ENCODE measurements at places on chromosomes 4 and X.
A peak's percentile ranks its signal among the peaks of the same experiment; 100 is the strongest.

GRCh38 chrX:124651031-124651430, 304.7 kb downstream of the SH2D1A start:
- no peaks in the 10 kb centered on the region for H3K36me3 ChIP-seq
- no peak for DNase-seq
- no peaks in the 10 kb centered on the region for H3K4me1 ChIP-seq
- no peaks in the 10 kb centered on the region for H3K27me3 ChIP-seq

DNA sequence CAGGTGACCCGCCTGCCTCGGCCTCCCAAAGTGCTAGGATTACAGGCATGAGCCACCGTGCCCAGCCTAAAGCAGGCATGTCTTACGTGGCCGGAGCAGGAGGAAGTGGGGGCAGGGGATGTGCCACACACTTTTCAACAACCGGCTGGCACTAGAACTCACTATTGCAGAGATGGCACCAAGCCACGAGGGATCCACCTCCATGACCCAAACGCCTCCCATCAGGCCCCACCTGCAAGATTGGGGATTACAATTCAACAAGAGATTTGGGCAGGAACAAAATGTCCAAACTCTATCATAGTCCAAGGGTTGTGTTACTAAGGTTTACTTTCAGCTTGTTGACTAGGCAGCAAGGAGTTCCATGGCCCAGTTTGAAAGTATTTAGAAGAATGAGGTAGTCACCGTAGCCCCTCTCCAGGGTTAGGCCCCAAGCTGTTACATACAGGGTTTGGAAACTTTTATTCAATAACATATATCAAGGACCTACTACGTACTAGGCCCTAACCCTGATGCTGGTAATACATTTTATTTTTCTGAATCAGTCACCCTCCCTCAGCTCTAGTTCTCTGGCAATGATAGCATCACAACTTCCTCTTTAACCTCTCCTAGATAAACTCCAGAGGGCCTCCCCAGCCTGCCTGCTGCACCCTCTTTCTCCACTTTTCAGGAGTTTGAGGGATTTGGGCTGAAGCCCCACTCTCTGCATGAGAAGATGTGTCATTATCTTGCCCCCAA, 18.0 kb upstream of the TBC1D14 start:
- H3K4me1 ChIP-seq, result peaks cover 75% of the 10 kb centered on the region
- no peaks in the 10 kb centered on the region for H3K36me3 ChIP-seq
- H3K27me3 ChIP-seq, result no peaks in the 10 kb centered on the region
- H3K27ac ChIP-seq, result peak overlapping the region; percentile 88

GRCh38 chr4:76376534-76376933, 44.4 kb downstream of the CCDC158 start:
- H3K36me3 ChIP-seq, result no peaks in the 10 kb centered on the region
- H3K27ac ChIP-seq, result no peak overlapping the region
- no peaks in the 10 kb centered on the region for H3K4me1 ChIP-seq
- no peak for DNase-seq
- no peak overlapping the region for H3K4me3 ChIP-seq

DNA sequence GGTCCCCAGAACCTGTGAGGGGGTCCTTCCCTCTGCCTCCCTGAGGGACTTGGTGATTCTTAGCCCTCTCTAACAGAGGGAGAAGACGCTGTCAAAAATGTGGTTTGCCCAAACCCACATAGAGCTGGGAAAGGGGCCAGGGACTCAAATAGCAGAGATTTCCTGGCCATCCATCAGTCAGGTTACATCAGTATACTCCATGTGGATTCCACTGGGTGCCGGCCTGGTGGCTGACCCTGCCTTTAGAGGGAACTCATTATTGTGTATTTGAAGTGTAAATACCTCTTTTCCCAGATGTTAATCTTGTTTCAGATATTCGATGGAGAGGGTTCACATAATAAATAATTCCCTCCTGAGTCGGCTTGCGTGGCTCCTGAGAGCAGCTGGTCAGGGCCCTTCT, 130.3 kb downstream of the TBL1X start:
- no peaks in the 10 kb centered on the region for H3K36me3 ChIP-seq
- H3K27me3 ChIP-seq, result peaks cover 3% of the 10 kb centered on the region
- DNase-seq, result no peak
- peaks cover 8% of the 10 kb centered on the region for H3K4me1 ChIP-seq
- no peak overlapping the region for H3K27ac ChIP-seq

GRCh38 chr4:162683659-162684370, 482.9 kb downstream of the NAF1 start:
- H3K4me1 ChIP-seq, result no peaks in the 10 kb centered on the region
- no peaks in the 10 kb centered on the region for H3K27me3 ChIP-seq
- H3K27ac ChIP-seq, result no peak overlapping the region
- no peak overlapping the region for H3K4me3 ChIP-seq

Data from CD14-positive monocyte (primary cell).